ENCODE measurements at places on chromosomes 12 and 14.

- no peak for DNase-seq
Measured at GRCh38 chr12:105231396-105231795, 4.6 kb downstream of the APPL2 start.

- DNase-seq = no peak
Measured at GRCh38 chr12:28933864-28934527, 215.1 kb upstream of the FAR2 start.

DNA sequence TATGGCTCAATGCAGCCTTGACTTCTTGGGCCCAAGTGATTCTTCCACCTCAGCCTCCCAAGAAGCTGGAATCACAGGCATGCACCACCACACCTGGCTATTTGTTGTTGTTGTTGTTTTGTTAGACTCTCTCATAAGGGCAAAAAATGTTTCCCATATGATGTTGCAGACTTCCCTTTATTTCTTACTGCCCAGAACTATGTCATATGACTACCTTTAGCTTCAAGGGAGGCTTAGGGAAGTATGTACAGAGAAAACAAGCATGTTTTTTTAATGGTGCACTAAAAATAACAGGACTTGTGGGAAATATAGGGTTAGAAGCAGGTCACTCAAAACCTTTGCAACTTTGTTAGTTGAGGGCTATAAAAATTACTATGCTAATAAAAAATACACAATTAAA, 4.3 kb upstream of the GPR19 start:
- no peak for DNase-seq

GRCh38 chr12:19003141-19003540, 126.4 kb upstream of the PLEKHA5 start:
- no peak for DNase-seq

- DNase-seq = no peak
Measured at GRCh38 chr12:51589060-51589459, 2.0 kb upstream of the SCN8A start.

- no peak for DNase-seq
Measured at GRCh38 chr14:69685716-69686115, 74.3 kb downstream of the SUSD6 start.

DNA sequence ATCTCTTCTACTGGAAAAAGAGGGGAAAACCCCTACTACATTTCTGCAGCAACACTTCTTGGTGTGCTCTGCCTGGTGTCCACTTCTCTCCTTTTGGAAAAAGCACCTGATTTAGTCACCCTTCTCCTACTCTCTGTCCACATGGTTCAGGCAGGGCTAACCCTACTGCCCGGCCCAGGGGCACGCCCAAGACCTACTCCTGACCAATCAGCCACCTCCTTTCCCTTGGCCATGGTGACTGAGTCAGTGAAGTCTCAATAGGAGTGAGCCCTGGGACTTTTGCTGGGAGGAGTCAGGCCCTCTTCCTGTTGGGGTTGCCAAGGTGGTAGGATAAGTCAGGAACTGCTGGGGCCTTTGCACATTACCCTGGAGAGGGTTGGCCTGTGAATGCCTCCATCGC, 52.5 kb upstream of the MYL2 start:
- no peak for DNase-seq

All from fibroblast of skin of left quadriceps (primary cell).